ENCODE measurements at places on chromosomes 7 and 10.

GRCh38 chr7:1926908-1927306, 256.8 kb downstream of the ELFN1 start:
- peaks cover 5% of the 10 kb centered on the region for H3K27me3 ChIP-seq
- peaks cover 9% of the 10 kb centered on the region for H3K36me3 ChIP-seq
- DNase-seq, result no peak
- H3K4me3 ChIP-seq, result no peak overlapping the region

GRCh38 chr10:70247360-70247759, 14.1 kb upstream of the PPA1 start:
- no peak for DNase-seq
- H3K36me3 ChIP-seq, result no peaks in the 10 kb centered on the region
- no peak overlapping the region for H3K4me3 ChIP-seq
- H3K4me1 ChIP-seq, result peaks cover 5% of the 10 kb centered on the region

GRCh38 chr7:11714676-11715075, 117.3 kb downstream of the THSD7A start:
- no peak for DNase-seq
- H3K27me3 ChIP-seq, result no peaks in the 10 kb centered on the region
- H3K4me1 ChIP-seq, result no peaks in the 10 kb centered on the region
- H3K4me3 ChIP-seq, result no peak overlapping the region
- no peak overlapping the region for H3K27ac ChIP-seq

- no peak for DNase-seq
- H3K36me3 ChIP-seq, result no peaks in the 10 kb centered on the region
- peak overlapping the region; percentile 52 for H3K4me3 ChIP-seq
- H3K4me1 ChIP-seq, result peaks cover 54% of the 10 kb centered on the region
Measured at GRCh38 chr10:71209731-71210541, 2.4 kb upstream of the UNC5B start.

- DNase-seq, result no peak
- H3K27me3 ChIP-seq, result peaks cover 4% of the 10 kb centered on the region
- H3K27ac ChIP-seq, result peak overlapping the region; percentile 66
- H3K4me3 ChIP-seq, result peak overlapping the region; percentile 99
- H3K4me1 ChIP-seq, result peaks cover 30% of the 10 kb centered on the region
- peaks cover 29% of the 10 kb centered on the region for H3K36me3 ChIP-seq
Measured at GRCh38 chr10:97643441-97643985, 3.0 kb downstream of the PI4K2A start.

Measured in nephron progenitor cell (in vitro differentiated cells).